ENCODE measurements at places on chromosomes 6 and 20.

- DNase-seq: no peak
Measured at GRCh38 chr6:89084954-89085353, 4.4 kb downstream of the PNRC1 start.

DNA sequence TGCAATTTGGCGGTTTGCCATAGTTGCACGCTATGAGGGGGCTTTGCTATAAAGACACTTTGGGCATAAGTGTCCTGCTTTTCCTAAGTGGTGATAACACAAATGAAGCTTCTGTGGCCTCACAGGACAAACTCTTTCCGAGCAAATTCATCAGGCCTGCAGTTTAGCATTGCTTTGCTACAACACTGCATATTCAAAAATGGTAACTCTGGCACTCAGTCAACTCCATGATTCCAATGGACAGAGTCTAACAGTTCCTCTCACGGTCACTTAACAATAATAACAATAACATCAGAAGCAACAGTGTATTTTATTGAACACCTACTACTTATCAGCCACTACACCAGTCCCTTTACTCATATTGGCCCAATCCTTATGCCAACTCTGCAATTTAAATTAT lies 222.5 kb downstream of the FRK start:
- no peak for DNase-seq

DNA sequence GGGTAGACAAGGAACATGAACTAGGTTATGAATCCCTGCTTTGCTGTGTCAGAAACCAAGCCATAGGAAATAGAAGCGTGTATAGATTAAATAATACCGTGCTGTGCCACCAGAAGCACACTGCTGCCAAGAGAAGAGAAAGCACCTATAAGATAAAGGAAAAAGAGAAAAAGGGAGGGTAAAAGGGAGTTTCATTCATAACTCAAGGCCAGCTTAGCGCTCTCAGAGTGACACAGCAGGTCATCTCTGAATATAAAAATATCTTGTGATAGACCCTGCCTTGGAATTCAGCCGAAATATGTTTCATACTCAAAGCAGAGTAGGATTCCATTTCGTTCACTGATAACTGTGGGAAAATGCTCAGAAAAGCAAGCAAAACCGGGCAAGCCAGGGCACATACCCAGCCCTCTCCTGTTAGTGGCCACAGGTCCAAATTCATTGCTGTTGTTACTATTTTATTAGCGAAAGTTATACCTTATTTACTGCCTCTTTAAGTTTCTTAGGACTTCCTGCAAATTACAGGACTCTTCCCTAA lies 8.7 kb downstream of the JAG1 start:
- DNase-seq: no peak

DNA sequence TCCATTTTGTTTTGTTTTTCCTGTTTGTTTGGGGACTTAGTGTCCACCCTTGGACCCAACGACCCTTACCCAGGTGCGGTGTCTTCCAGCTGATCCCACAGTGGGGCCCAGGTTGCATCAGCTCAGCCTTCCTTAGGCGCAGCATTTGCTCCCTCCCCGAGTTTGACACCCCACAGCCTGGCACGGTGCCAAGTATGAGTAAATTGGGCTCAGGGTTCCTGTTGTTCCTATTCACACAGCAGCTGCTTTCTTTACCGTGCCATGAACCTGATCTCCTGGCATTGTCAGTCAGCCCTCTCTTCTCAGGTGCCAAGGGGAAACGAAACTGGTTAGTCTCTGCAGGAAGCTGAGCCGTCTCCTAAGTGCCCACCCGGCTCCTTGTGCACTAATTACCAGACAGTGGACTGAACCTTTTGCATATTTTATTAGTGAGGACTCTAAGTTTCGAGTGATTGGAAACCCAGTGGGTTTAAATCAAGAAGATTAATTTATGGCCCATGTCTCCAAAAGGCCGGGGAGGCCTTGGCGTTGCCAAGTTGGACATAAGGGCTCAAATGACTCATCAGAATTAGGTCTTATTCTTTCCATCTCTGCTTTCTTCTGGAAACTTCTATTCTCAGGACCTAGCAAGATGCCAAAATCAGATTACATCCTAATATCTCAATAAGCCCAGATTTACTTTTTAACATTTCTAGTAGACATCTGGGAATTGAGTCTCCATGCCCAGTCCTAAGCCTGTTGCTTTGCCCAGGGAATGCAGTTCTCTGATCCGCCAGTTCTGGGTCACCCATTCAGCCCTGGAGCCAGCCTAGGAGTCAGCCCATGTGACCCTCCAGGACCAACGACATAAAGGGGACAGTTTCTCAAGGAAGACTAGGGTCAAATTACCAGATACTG lies 68.8 kb downstream of the TSHZ2 start:
- DNase-seq: no peak

- peak; percentile 90 for DNase-seq
Measured at GRCh38 chr6:111985202-111985731, 68.6 kb upstream of the CCN6 start.

GRCh38 chr6:82033631-82034211 lies 213.8 kb downstream of the IBTK start:
- DNase-seq: no peak

DNA sequence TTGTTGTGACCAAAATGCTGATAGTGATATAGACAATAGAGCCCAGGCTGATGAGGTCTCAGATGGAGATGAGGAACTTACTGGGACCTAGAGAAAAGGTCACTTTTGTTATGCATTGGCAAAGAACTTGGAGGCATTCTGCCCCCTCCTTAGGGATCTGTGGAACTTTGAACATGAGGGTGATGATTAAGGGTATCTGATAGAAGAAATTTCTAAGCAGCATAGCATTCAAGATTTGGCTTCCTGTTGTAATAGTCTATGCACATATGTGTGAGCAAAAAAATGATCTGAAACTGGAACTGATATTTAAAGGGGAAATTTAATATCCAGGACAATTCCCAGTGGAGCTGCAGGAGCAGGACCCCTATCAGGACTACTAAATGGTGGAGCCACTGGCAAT lies 17.1 kb downstream of the HLA-A start:
- no peak for DNase-seq

DNA sequence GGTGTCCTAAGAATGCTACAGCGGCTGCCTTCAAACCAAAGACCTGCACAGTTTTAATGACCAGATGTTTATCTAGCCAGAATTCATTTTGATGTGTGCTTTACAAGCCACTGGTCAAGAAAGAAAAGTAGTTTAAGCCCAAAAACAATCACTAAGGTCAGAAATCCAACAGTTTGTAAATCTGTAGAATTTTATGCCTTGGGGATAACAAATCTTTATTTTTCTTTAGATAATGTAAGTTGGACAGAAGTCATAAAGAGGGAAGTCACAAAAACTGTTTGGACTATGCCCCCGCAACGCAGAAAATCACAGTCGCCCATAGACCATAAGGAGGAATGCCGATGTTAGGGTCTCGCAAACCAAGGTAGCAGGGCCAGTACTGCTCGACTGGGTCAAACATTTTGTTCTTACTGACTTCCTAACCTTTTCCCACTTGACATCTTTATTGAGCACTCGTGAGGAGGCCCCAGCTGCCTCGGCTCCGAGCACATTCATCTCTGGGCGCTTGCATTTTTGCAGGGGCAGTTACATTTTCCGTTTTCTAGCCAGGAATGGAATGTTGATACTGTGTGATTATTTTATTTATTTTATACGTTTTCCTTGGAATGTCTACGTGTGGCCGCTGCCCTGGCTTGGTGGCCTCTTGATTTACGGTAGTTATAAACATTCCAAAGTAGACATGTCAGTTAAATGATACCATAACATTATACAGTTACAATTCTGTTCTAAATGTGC lies 56.7 kb upstream of the APCDD1L start:
- DNase-seq: no peak

DNA sequence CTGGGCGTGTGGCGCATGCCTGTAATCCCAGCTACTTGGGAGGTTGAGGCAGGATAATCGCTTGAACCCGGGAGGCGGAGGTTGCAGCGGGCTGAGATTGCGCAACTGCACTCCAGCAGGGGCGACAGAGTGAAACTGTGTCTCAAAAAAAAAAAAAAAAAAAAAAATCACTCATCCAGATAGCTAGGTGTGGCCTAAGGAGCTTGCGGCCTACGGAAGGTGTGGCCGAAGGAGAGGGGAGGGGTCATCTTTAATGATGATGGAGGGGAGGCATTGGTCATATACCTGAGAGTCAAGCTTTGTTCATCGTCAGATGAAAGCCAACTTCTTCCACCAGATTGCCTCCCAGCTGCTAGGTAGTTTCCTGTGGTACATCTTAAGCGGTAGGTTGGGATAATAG lies 801 bp upstream of the PPARD start:
- no peak for DNase-seq

GRCh38 chr6:113464536-113464935 lies 392.6 kb upstream of the MARCKS start:
- no peak for DNase-seq

DNA sequence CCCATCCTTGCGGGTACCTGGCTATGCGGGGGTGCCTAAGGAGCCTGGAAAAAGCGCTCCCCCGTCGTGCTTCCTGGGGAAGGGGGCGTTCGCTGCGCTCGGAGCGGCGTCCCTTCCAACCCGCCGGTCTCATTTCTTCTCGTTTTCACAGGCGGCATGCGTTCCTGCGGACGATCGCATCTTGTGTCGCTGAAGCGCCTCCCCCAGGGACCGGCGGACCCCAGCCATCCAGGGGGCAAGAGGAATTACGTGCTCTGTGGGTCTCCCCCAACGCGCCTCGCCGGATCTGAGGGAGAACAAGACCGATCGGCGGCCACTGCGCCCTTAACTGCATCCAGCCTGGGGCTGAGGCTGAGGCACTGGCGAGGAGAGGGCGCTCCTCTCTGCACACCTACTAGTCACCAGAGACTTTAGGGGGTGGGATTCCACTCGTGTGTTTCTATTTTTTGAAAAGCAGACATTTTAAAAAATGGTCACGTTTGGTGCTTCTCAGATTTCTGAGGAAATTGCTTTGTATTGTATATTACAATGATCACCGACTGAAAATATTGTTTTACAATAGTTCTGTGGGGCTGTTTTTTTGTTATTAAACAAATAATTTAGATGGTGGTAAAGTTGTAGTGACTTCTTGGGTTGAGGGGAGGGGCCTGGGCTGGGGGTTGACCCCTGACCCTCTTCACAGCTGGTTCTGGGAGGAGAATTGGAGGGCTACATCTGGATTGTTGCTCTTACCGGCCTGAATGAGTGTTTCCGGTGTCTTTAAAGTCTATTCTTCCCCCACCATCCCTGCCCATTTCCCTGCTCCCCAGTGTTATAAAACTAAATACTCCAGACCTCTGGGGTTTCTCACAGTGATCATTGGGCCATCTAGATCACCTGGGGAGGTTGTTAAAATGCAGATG lies 1.1 kb downstream of the ID1 start:
- no peak for DNase-seq

DNA sequence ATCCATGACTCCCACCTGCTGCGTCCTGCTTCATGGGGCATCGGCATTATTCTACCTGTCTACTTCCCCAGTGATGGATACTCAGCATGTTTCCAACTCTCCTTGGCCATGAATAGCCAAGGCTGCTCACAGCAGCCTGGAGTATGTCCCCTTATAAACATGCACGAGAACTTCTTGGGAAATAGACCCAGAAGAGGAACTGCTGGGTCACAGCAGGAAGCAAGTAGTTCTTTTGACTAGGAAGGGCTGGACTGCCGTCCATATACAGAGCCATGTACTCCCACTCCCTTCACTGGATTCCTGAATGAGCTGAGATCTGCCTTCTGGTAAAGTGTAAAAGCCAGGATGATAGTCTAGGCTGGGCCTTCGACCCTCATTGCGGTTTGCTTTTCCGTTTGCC lies 106.3 kb upstream of the KCNK16 start:
- DNase-seq: no peak

DNA sequence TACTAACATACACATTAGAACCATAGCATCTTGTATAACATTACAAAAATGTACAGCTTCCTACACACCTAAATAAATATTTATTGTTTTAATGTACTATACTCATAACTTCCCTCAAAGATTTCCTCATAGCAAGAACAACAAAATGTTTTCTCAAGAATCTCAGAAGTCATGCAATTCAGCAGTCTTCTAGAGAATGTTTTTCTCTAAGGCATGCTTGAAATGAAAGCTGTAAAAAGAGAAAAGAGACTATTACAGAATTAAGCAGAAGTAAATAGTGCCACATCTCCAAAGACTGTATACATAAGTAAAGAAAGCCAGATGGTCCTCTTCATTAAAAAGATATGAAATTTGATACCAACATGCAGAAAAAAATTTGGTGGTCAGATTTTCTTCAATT lies 672.2 kb downstream of the EPM2A start:
- no peak for DNase-seq

DNA sequence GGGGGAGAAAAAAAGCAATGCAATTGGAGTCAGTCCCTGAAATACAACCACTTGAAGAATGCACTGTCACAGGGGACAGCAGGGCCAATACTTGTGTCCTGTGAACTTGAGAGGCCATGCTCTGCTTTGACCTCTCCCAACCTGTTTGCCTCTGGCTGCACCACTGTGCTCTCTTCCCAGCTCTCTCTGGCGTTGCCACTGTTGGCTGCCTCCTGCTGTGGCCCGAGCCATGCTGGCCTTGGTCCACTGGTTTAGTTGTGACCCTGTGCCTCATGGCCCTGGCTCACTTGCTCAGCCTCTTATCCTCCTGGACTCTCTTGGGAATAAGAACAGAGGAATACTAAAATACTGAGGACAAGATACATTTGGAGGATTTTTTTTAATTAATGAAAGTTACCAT lies 14.5 kb upstream of the FBXO30 start:
- no peak for DNase-seq

GRCh38 chr20:57162362-57162652 lies 104.1 kb downstream of the BMP7 start:
- DNase-seq: no peak

DNA sequence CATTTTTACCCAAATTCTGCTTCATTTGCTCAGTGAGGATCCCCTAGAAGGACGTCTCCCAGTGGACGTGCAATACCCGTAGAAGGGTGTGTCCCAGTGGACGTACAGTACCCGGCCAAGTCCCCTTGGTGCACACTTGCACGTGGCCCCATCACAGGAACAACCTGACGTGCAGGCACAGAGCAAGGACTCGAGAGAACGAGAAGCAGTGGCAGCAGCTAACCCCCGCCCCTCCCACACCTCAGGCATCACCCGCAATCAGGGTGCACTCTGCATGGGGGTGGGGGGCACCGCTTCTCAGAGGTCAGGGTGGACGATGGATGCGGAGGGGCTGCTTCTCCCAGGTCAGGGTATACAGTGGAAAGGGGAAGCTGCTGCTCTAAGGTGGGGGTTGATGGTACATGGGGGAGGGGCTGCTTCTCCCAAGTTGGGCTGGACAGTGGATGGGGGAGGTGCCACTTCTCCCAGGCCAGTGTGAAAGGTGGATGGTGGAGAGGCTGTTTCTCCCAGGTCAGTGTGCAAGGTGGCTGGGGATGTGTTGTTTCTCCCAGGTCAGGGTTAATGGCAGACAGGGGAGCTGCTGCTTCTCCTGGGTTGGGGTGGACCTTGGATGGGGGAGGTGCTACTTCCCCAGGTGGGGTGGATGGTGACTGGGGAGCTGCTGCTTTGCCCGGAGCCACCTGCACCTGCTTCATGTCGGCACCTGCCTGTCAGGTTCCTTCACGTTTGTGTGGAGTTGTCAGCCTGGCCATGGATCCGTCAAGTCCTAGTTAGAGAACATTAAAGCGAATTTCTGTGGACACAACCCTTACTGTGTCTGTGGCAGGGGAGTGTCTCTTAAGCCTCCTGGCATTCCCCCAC lies 1.0 kb upstream of the THBS2 start:
- no peak for DNase-seq

GRCh38 chr6:116941727-116942126 lies 64.7 kb downstream of the RFX6 start:
- no peak for DNase-seq

GRCh38 chr6:13295576-13295975 lies 32.8 kb downstream of the TBC1D7 start:
- DNase-seq: no peak

- DNase-seq: no peak
Measured at GRCh38 chr6:84546427-84546914, 217.9 kb downstream of the TBX18 start.
